ENCODE measurements at places on chromosomes 3 and 15.
A peak's percentile ranks its signal among the peaks of the same experiment; 100 is the strongest.

DNA sequence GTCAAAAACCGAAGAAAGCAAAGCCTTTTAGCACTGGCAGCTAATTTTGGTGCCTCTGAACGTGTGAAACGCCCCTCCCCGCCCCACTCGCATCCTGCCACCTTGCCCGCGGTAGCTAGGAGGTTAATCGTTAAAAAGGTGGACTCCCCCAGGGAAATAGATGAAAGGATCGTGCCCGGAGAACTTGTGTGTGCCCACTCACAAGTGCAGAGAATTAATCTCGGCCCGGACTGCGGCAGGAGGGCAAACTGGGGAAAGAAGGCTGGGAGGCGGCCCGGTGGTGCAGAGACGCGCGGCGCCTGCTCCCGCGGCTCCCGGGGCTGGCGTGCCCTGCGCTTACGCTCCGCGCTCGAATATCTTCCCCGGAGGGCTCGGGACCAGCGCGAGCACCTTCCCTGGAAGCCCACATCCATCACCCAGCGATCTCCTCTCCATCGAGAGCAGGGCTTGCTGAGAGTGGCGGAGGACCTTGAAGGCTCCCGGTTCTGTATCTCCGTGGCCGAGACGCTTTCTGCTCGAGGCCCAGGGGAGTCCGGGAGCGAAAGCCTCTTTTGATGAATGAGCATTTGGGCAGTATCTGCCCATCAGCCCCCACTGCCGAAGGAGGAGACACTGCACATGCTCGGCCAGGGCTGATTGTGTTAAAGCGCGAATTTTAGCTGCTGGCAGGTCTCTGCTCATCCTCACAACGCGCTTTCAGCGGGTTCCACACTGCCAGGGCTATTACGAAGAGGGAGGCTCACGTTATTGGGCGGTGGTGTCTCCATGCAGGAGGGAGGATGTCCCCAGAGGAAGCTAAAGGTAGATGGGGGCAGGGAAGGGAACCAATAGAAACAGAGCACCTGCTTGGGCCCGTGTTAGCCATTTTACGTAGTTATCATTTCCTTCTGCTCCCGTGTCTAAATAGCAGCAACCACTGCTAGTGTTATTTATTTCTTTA lies 1.3 kb upstream of the SPTSSB start:
- no peak for DNase-seq

- no peak for DNase-seq
These were observed 6.6 kb upstream of the CHSY1 start for GRCh38 chr15:101258238-101259144.

DNA sequence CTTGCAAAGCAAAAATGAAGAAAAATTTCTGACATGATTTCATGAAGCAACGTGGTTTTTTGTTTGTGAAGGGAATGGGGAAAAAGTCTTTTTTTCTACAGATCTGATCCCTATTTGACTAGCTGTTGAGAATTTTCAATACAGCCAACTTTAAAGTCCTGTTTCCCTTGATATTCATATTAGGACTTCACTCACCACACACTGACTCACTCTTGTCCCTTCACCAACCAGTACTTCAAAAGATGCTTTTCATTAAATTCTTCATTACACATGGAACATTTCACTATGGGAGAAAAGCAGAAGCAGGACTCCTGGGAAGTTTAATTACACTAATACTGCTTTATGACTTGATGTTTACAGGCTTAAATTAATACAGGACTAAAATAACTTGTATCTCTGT lies 16.6 kb downstream of the TRANK1 start:
- DNase-seq: no peak

DNA sequence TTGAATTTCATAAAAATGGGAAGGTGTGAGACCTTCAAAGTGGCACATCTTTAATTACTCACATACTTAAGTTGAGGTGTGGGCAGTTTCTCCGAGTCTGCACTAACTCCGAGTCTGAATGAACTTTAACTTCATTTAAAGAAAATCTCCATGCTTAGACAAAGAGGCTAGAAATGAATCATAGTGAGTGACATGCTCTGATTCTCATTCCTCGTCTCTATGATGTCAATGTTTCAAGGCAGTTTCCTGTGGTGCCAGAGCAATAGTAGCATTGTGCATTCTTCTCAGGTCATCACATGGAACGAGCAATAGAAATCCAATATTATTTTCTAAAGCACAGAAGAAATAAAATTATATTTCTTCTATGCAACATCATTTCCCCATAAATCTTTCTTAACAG lies 224.8 kb downstream of the KCNMB2 start:
- no peak for DNase-seq

DNA sequence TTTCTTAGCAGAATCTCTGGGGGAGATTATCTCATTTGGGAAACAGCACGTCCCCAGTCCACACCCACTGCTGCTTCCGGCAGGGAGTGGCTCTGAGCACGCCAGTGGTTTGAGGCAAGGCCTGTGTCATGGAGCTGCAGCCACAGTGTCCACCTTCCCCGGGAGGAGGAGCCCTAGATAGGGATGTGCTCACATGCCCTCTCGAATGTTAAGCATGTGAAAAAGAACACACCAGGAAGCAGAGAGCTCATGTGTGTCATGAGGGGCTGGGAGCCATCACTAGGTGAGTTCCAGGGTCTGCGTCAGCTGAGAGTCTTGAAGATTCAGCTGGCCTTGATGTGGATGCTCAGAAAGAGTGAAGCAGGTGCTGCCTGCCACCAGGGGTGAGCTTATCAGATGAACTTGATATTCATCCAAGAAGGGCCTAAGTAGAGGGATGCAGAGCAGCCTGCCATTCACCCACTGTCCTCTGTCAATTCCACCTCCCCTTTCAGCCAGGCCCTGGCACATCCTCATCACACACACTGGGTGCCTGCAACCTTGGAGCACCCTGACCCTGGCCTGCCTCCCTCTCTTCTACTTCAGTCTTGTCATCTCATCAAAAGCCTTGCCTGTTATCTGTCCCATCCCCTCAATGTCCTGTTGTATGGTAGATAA lies 16.3 kb downstream of the ITGA11 start:
- no peak for DNase-seq

DNA sequence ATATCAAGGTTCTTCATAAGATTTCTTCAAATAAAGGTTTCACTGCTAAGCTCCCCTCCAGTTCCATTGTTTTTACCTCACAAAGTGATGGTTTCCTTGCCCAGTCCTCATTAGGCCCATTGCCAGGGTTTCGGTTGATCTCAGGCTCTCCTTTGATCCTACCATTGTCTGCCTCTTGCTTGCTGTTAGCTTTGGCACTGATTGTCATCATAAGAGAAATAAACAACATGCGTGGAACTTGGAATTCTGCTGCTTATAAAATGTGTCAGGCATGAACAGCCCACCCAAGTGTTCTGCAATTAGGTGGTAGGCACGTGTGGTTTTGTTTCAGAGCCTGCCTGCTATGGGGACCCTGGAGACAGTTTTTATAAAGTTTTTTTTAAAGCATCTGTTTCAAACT lies 107.6 kb upstream of the BFSP2 start:
- no peak for DNase-seq

DNA sequence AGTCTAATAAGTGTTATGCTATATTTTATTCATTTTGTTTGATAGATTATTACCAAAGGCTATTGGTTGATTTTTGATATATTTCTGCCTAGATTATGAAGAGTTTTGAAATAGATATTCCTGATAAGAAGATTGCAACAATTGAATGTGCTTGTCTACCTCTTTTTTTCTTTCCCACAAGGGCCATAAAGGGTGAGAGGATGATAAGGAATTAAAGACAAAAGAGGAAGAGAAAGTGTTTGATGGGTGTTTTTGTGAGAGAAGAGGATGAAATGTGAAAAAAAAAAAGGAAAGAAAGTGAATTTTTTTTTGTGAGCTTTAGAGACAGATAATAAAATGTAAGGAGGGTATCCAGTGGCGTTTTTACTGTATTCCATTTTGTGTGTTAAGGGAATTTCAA lies 244.4 kb downstream of the CHST2 start:
- no peak for DNase-seq

DNA sequence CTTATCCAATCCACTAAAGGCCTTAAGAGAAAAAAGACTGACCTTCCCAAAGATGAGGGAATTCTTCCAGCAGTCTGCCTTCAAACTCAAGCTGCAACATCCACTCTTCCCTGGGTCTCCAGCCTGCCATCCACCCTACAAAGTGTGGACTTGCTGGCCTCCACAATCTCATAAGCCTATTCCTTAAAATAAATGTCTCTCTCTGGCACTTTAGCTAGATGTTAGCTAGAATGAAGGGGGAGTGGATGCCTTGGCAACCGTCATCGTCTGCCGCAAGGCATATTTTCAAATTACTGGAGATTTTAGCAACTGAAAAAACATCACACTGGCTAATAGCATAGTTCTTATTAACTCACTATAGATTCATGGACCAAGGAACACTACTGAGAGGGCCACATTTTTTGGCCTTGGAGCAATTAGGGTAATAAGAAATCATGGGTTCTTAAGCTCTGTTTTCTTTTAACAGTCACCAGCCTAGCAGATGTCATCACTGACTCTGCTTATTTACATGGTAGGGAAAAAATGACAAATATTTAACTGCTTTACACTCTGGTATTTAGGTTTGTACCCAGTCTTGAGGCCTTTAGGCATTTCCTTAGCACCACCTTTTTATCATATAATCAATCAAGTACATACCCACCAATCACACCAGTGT lies 245.3 kb downstream of the MYRIP start:
- no peak for DNase-seq

- DNase-seq: peak; percentile 95
These were observed 90.7 kb downstream of the FNDC3B start for GRCh38 chr3:172129850-172130716.

- peak; percentile 78 for DNase-seq
These were observed 27.2 kb upstream of the GLCE start for GRCh38 chr15:69132977-69133861.

DNA sequence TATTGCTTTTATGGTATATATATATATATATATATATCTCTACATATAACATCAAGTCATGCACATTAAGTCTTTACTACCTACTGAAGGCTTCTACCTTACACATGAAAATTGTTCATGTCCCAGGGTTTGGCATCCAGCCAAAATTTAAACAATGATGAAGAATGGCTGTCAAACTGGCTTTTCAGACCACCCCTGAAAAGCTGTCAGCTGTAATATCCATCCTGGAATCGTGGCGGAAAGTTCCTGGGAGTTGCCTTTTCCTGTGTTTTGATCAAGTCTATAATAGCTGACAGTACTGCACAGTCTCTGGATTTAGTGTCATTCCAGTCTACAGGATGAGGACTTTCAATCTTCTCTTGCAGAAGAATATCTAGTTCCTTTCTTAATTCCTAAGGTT lies 48.3 kb downstream of the DHX36 start:
- no peak for DNase-seq

DNA sequence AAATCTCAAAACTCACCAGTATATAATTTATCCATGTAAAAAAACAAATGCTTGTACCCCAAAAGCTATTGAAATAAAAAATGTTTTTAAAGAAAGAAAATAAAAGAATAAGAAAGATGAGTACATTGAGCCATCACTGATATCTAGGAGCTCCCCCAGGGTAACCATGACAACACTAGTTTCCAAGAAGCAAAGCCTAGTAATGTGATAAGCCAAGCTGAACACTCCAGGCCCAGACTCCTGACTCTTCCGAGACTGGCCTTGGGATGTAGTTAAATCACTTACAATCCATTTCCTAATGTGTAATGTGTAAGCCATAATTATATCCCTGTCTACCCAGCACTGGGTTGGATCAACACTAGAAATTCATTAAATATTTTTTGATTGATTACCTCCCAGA lies 21.1 kb upstream of the ATP8B4 start:
- no peak for DNase-seq

GRCh38 chr15:96627031-96627568 lies 296.6 kb downstream of the NR2F2 start:
- no peak for DNase-seq

GRCh38 chr3:157152930-157153329 lies 7.0 kb downstream of the CCNL1 start:
- DNase-seq: no peak

DNA sequence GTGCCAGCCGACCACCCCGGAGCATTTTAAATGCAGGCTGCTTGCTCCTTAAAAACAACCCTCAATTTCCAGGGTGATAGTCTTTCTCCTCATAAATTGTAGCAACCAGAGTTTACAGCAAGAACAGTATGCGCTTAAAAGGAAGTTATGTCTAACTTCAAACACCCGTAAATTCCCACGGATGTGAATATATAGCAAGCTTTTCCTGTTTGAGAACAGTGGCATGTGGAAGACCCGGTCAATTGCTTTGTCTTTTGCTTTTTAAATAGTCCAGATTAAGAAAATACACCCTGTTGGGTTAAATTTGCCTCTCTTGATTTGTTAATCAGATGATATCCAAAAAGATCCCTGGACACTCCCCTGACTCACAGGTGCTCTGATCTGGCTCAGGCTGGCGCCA lies 20.8 kb downstream of the MRPS25 start:
- DNase-seq: no peak

GRCh38 chr3:53109891-53110771 lies 20.1 kb downstream of the RFT1 start:
- no peak for DNase-seq

GRCh38 chr3:106047221-106047620 lies 178.4 kb upstream of the CBLB start:
- no peak for DNase-seq

- DNase-seq: no peak
These were observed 37.5 kb downstream of the ARNT2 start for GRCh38 chr15:80441714-80442113.

- DNase-seq: peak; percentile 53
These were observed 220.0 kb upstream of the CGNL1 start for GRCh38 chr15:57156210-57156884.

DNA sequence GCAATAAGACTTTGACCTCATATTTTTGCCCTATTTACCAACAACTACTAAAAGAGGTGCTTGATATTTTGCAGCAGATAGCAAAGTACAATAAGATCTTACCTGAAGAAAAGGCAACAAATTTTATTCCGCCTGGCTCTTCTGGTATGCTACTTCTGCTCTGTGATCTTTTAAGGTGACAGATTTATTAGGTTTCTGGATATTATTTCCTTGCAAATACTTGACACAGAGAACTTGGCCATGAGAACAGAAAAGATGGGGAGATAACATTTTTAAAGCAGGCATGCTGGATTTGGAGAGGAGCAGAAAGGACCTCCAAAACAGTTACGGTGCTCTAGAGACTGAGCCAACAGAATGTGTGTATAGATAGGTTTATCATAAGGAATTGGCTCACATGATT lies 86.7 kb upstream of the RNF7 start:
- DNase-seq: no peak

GRCh38 chr3:127141921-127142730 lies 50.8 kb upstream of the PRR23E start:
- DNase-seq: no peak

DNA sequence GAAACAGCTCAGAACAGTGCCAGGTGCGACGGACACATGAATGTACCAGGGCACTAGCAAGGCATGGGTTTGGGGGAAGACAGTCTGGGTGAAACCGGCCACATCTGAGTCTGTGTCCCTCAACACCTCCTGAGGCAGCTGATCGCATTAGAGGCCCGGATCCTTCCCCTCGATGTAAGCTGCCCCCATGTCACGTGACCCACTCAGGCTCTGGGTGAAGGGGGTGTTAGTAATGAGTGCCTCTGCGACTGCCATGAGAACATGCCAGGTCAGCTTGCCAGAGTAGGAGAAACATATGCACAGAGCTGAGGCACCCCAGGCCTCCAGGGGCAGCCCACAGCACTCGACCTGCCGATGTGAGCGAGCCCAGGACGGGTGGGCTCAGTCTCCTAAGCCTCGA lies 29.7 kb downstream of the PRR23E start:
- DNase-seq: no peak

GRCh38 chr15:50381438-50381837 lies 26.4 kb upstream of the GABPB1 start:
- no peak for DNase-seq

- no peak for DNase-seq
These were observed 540.9 kb upstream of the MDFIC2 start for GRCh38 chr3:70853161-70853944.

GRCh38 chr3:190205739-190206138 lies 85.0 kb upstream of the P3H2 start:
- no peak for DNase-seq

GRCh38 chr3:47054412-47054811 lies 74.9 kb downstream of the NBEAL2 start:
- DNase-seq: no peak

Data from breast epithelium (tissue), 4 donors.